Heart left ventricle (tissue), 16 donors: ENCODE measurements at places on chromosomes 1 and 21. TPM values are rescaled to one million over a fixed set of nuclear protein-coding genes. Genes with fewer than 3 reads are reported as not detected.
A peak's percentile ranks its signal among the peaks of the same experiment; 100 is the strongest.

- no peak for DNase-seq
Measured at GRCh38 chr1:22888320-22889075, 84.2 kb downstream of the LACTBL1 start.

DNA sequence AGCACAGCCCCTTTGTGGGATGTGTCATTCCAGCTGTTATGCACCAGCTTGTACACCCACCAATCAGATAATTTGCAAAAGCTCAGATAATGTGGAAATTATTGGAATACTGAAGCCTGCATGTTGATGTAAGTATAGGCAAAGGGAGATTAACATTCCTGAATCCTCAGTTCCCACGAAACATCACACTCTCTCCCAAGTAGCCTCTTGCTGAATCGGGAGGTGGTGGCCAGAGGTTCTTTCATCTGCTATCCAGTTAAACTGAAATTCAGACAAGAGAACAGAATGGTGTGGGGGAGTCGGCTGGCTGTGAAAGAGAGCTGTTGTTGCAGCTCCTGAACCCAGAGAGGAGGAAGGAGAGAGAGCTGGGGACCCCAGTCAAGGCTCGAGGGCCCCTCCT, 170.9 kb downstream of the ZBTB18 start:
- DNase-seq: no peak

DNA sequence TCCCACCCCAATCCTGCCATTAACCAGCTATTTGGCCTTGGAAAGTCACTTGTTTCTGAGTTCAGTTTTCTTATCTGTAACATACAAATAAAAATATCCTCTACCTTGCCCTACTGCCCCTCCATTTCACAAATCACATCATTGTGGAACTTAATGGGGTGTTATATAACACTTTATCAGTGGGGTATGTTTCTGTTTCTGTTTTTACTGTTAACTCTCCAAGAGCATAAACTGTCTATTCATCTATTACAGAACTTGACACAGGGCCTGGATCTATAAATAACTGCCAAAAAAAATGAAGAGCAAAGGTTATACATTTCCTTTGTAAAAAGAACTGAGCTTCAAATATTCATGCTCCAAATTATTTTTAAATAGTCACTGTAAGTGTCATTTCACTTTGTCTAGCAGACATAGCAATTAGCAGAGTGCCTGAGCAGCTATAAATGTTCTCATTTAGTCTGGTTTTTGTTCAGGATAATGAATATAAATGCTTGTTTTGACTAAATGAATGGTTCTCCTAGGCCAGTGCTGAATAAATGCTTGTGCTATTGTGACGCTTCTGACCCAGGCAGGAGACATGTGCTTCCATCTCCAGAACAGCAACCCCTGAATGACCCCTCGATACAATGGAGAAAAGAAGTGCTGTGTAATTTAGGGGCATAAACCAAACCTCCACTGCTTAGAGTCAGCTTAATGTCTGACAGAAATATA, 7.4 kb downstream of the PIGM start:
- DNase-seq: no peak

- DNase-seq: no peak
Measured at GRCh38 chr1:37055631-37056030, 21.3 kb upstream of the GRIK3 start.

- no peak for DNase-seq
Measured at GRCh38 chr1:115242543-115242942, 95.5 kb downstream of the NGF start.

GRCh38 chr1:185593271-185593670, 140.9 kb upstream of the HMCN1 start:
- no peak for DNase-seq

- DNase-seq: no peak
Measured at GRCh38 chr1:39293375-39294070, 89.0 kb downstream of the MACF1 start.

DNA sequence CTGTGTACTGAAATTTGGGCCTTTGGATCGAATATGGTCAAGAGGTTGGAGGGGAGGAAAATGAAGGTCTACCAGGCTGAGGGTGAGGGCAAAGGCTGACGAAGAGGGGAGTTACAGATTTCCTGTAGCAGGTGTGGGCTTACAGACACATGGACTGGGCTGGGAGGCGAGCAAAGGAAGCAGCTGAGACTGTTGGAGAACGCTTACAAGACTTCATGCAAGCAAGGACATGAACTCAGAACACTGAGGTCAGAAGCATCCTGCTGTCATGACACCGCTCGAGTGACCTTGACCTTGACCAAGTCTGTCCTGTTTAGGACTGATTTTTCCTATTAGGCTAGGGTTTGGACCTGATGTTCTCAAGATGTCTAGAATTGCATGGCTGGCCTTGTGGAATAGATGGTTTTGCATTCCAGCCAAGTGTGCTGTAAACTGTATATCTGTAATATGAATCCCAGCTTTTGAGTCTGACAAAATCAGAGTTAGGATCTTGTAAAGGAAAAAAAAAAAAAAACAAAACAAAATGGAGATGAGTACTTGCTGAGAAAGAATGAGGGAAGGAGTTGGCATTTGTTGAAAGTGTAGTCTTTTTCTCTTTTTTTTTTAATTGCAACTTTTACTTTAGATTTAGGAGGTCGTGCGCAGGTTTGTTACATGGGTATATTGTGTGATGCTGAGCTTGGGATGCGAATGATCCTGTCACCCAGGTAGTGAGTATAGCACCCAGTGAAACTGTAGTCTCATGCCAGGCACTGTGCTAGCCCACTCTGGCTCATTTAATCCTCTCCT, 5.8 kb downstream of the ELF3 start:
- DNase-seq: no peak

GRCh38 chr1:246608616-246609376, 42.5 kb downstream of the CNST start:
- peak; percentile 69 for DNase-seq

The SYCP1 gene
- total RNA-seq: not detected

DNA sequence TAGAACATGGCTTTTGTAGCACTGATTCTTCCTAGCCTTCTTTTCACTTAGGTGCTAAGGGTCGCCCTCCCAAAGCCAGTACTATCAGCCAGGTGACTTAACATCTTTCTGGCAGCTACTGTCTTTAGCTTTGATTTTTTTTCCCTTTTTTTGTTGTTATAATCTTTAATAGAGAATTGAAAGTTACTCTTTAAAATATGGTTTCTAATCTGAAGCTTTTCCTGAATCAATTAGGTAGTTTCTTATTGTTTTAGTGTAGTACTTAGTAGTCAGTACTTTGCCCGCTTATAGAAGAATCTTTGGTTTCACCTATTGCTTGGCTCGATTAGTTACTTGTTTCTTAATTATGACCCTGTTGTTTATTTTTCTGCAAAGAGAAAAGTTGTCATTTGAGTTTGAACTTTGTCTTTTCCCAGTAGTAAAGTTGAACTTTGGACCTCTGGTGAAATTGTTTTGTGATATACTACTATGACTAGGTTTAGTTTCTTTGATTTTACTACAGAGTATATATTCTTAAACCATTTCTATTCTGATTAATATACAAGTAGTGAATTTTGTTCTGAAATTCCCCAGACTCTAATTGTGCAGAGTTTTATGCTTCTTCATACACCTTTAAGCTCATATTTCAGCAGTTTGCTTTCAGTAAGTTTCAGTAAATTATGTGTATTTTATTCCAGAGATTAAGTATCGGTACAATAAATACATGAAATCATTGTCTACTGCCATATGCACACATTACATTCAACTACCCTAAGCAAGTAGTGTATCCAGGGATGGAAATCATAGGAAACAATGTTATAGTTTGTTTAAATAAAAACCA, 3.9 kb downstream of the MAGI3 start:
- DNase-seq: no peak

The NLRP3 gene
- 0.51 TPM for total RNA-seq

The MAGI3 gene
- total RNA-seq: 8.1 TPM

DNA sequence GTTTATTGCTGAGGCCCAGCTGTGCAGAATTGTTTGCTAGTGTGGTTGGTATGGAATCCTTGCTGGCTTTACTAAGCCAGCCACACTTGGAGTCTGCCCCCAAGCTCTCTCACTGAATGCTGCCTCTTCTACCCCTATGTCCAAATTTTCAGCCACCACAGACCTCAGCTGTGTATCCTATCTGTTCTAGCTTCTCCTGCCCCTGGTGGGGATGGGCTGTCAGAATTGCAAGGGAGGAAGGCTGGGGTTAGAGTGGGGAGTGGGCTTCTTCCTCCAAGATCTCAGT, 4.4 kb downstream of the NHLH1 start:
- no peak for DNase-seq

GRCh38 chr1:90579212-90579802, 137.8 kb downstream of the BARHL2 start:
- DNase-seq: no peak

- DNase-seq: no peak
Measured at GRCh38 chr1:239250353-239251035, 135.9 kb upstream of the CHRM3 start.

DNA sequence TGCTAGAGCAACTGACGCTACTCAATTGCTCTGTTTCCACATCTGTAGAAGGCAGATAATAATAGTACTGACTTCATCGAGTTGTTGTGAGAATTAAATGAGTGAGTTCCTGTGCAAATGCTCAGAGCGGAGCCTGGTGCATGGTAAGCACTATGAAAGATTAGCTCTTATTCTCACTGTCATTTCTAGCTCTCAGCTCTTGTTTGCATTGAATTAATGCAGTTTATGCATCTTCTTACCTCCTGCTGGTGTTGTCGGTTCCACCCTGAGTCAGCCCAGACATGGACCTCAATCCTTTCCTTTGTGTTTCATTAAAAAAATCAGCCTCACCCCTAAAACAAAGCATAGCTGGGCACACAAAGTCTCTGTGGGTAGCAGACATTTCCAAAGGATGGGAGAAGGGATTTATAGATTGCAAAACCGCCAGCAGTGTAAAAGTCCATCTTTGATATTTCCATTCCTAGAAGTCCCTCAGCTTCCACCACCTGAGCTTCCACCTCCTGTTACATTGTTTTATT, 254.4 kb upstream of the CSF3R start:
- no peak for DNase-seq

The SERINC2 gene
- 2.7 TPM for total RNA-seq

The CNR2 gene
- total RNA-seq: not detected

The DNALI1 gene
- 3.5 TPM for total RNA-seq

DNA sequence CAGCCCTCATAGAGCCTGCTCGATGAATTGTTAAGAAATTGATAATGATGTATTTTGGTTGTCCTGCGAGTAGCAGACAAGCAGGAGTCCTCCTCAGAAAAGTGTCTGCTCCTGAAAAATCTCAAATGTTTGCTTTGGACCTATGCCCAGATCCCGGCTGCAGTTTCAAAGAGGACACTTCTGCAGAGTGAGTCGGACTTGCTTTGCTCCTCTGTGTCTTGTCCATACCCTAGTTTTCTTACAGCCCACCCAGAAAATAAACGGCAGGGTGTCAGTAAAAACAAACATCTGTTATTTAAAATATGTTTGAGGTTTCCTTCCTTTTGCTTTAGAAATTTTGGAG, 2.8 kb downstream of the S100A10 start:
- DNase-seq: no peak

The C1orf210 gene
- not detected for total RNA-seq

GRCh38 chr1:63670164-63670563, 77.0 kb downstream of the PGM1 start:
- DNase-seq: no peak

The RNF187 gene
- 86.4 TPM for total RNA-seq

GRCh38 chr1:33256471-33257206, at the start of gene ZNF362:
ZNF362 (plus strand) TSS chr1:33256492; CDS start chr1:33270575, 14,083 bp downstream.
- DNase-seq: peak; percentile 70

- no peak for DNase-seq
Measured at GRCh38 chr1:183004141-183004540, 19.1 kb upstream of the LAMC1 start.

The TSPEAR gene
- total RNA-seq: not detected

DNA sequence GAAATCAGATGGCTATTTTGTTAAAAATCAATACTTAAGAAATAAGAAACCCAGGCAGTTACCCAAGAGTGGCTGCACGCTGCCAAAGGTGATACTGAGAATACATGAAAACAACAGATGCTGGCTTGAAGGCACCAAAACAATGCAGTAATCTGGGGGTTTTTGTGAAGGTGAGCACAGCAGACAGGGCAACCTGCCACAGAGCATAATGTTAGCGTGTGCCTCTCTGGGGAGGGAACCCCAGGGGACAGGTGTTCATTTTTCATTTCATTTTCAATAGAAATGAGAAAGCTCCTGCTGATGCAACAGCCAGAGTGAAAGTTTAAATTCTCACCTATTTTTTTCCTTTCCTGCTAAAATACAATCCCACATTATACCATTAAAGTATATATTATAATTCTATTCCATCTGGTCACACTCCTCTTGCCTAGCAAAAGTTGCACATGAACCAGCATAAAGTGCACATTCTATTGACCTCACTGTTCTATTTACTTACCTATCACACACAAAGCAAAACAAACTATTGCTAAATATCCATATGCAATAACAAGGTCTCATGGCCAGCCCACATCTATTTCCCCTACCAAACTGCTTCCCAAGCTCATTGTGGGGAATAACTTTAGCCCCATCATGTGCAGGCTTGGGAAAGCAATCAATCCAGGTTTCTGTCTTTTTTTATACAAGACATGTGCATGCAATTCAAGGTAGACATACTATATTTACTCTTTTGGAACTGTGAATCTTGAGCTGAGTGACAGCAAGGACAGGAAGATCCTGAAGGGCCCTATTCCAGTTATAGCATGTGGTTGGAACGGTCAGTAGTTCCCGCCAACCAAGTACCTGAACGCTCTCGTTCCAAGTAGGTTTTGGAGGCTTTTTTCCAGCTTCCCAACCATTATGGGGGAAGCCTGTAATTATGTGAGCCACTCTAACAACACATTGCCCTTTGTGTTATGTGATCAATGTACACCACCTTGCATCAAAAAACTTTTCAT, 173.6 kb downstream of the RERE start:
- DNase-seq: no peak

The C8B gene
- total RNA-seq: not detected

DNA sequence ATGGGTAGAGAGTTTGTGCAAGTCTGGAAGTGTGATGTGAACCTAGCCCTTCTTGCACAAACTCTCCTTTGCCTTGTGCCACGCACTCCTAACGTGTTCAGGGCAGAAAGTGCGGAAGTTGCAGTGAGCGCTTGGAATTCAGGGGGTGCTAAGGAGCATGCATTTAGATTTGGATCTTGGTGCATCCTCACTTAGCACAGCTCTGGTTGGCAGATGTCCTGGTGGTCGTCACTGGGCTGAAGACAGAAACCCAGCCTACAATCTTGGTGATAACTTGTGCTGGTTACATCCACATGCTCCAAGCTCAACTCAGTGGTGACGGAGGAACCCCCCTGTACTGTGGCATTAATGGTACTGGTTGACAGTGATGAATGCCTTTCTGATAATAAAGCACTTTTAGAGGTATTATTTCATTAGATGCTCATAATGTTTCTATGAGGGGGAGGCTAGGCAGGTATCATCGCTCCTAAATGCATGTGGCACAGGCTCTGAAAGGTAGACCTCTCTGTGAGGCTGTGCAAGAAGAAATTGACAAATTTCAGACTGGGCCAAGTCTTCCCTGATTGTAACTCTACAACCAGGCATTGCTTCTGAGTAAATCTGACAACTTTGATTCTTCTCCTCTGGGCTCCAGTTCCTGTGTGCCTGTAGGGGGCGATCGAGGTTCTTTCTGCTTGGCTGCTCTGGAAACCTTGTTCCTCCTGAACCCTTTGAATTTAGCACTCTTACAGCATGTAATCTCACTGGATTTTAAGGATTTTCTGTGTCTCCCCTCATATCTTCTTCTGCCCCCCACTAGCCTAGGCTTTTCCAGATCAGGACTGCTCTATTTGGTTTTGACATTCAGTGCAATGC, 40.6 kb downstream of the MAPKAPK2 start:
- DNase-seq: no peak

The L1TD1 gene
- not detected for total RNA-seq

The CHI3L2 gene
- 1.0 TPM for total RNA-seq

- DNase-seq: no peak
Measured at GRCh38 chr1:77007675-77008074, 140.4 kb downstream of the ST6GALNAC5 start.

The MAP3K7CL gene
- total RNA-seq: 10.2 TPM

The KCNJ10 gene
- not detected for total RNA-seq
